Cerebellar nuclear complex (tissue), 1 donor: ENCODE measurements at places on chromosomes 4 and X.

- no peak for DNase-seq
Measured at GRCh38 chr4:99847362-99847976, 30.8 kb downstream of the DAPP1 start.

- no peak for DNase-seq
Measured at GRCh38 chr4:38489011-38489861, 174.8 kb upstream of the KLF3 start.

DNA sequence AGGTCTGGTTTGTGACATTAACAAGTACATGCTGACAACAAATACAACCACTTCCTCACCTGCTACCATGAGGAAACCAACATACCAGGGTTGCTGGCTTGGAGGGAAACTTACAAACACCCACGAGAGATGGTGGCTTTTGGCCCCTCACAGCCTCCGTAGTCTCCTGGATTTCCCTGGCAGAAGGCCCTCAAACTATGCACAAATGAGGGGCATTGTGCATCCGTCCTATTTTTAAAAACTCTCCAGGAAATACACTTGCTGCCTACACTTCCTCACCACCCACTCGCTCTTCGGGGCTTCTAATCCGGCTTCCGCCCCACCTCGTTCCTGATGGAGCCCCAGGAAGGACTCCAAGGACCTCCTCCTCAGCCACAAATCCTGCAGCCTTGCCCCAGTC, 355.0 kb upstream of the GATB start:
- no peak for DNase-seq

DNA sequence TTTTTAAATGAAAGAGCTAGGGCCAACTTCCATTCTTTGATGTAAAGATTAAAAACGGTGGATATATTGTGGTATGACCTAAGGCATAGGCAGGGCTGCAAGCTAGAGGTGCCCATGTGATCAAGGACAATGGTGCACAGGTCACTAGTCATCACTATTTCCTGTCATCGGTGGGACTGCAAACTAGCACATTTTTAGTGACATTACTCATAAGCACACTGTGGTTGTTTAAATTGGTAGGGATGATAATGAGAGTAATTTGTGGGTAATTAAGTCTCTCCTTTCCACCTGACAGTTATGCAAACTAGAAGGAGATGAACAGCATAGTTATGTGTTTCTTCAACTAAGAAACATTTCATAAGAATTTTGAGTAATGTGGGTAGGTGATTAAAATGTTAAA, 85.4 kb downstream of the GPRIN3 start:
- no peak for DNase-seq

GRCh38 chr4:74189331-74190043, 31.6 kb downstream of the MTHFD2L start:
- no peak for DNase-seq

DNA sequence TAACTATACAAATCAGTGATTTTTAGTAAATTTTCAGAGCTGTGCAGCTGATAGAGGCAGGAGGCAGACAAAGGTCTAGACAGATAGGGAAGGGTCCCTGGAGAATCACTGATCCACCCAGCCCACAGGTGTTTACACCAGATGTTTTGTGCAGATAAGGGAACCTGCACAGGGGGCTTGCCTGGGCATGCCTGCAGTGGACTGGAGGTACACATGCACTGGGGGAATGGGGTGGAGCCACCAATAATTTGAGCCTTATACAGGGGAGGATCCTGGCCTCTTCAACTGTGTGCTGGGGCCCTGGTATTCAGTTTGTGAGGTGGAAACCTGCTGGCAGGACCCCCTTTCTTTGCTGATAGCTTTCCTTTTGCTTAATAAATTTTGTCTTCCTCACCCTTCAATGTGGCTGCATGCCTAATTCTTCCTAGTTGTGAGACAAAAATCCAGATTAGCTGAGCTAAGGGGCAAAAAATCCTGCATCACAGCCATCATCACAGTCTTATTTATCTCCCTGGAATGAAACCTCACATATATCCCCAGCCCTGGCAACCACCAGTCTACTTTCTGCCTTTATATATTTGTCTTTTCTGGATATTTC, 102.8 kb downstream of the KDM6A start:
- no peak for DNase-seq

GRCh38 chr4:98232202-98232601, 29.0 kb upstream of the RAP1GDS1 start:
- no peak for DNase-seq

GRCh38 chrX:75115707-75116413, 40.2 kb downstream of the ABCB7 start:
- DNase-seq, result no peak

DNA sequence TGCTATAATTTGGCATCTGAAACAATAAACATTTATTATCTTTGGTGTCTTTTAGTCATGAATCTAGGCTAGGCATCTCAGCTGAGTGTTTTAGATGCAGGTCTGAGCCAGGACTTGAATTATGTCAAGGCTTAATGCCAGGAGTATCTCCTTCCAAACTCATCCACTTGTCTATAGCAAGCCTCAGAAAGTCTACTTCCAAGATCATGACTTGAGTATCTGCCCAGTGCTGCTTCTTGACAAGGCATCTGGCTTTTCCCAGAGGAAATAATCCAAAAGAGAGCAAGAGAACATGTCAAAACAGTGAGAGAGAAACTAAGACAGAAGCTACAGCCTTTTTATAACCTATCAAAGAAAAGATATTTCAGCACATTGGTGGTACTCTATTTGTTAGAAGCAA, 1052.1 kb upstream of the PCDH10 start:
- no peak for DNase-seq

DNA sequence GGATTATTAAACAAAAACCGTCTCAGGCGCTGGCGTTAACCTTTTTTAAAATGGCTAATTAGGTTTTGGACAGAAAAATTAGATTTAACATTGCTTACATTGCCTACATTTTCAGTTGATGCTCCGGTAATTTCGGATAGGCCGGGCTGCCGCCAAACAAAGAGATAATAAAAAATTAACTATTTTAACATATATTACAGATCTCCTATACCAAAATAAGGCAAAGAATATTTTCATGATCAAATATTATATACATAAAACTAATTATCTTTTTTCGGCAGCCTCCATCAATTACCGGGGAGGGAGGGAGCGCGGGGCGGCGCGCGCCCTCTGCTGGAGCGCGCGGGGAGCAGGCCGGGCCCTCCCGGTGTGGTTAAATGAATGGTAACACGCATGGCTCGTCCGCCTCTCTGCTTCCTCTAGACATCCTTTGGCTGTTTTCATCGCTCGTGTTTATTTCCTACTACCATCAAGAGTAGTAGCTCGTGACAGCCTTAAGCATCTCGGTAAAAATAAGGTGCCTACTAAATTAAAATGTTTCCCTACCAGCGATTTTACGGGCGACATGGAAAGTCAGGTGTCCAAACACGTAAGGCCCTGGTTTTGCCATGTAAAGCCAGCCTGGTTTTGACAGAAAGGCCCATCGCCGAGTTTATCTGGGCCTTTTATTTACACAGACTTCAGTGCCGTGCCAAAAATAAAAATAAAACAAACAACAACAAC, 52.4 kb upstream of the TMEM33 start:
- no peak for DNase-seq

DNA sequence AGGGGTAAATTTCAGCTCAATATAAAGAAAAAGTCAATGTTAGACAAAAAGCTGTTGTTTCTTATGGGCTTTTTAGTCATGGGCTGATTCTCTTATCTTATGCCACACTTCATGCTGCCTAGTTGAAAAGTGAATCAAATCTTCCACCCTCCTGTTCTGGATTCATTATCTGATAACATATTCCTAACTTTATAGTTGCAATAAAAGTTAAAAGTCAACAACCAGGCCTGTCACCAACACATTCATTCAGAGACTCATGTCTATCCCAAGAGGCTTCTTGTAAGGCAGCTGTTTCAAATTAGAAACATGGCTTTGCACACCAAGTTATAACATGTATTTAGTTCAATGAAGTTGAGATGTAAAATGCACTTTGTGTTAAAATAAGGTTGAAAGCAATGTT, 243.8 kb downstream of the ADAMTS3 start:
- DNase-seq, result no peak

- no peak for DNase-seq
Measured at GRCh38 chr4:180581061-180581460, 1662.1 kb upstream of the TENM3 start.

GRCh38 chrX:133185938-133186337, 32.2 kb downstream of the TFDP3 start:
- no peak for DNase-seq

GRCh38 chrX:139881130-139881529, 51.7 kb downstream of the ATP11C start:
- no peak for DNase-seq

DNA sequence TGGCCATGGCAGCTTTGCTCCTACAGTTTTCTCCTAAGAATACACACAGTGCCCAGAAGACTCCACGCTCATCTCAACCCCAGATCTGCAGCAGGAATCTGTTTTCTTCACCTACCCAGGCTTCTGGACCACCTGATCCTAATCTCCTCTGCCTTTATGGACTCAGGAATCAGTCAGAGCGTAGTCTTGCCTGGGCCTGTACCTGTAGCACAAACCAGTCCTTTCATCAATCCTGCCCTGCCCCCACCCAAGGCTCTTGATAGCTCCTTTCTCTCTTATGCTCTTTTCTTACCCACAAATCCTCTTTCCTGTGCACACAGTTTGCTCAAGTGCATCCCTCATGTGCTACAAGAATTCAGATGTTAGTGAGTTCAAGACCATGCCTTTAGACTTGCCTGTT, 89.7 kb downstream of the ZNF718 start:
- DNase-seq, result no peak

DNA sequence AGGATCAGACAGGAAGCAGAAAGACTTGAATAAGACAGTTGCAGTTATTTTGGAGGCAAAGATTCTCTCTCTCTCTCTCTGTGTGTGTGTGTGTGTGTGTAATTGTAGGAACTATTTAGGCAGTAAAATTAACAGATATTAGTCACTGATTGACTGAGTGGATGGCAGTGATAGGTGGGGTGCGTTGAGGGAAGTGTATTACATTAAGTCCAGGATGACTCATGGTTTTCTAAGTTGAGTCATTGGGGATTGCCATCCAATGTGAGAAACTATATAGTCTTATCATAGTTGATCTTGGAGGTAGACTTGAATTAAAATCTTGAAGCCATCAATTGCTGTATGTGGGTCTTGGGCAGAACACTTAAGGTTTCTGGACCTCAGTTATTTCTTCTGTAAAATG, 75.4 kb downstream of the AR start:
- DNase-seq, result no peak

DNA sequence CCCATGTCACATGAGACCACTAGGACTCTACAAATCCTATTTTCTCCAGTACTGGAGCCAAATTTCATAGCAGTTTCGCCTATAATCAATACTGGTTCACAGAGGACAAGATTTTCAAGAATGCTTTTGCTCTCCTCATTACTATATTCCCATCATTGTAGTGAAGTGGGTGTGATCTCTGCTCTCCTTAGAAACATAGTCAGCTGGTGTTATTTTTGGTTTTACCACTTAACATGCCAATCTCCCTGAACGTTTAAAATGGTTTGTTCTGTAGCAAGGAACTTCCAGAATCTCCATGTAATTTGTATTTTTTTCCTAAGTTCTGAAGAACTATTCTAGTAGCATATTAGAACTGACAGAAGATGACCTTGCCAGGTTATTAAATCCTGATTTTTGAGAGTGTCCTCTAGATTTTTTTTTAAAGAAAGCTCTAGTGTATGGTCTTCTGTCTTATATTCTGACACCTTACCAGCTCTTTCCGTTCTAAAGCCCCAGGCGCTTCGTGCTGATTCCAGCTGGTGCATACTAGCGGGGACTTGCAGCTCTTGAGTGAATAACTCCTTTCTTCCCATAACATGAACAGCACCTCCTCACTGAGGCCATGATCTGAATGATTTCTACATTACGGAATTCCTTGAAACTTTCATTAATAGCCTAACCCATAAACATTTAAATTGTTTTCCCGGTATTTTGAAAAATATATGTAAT, 1372.9 kb downstream of the TECRL start:
- no peak for DNase-seq

- no peak for DNase-seq
Measured at GRCh38 chr4:53484911-53485657, 106.2 kb downstream of the LNX1 start.

DNA sequence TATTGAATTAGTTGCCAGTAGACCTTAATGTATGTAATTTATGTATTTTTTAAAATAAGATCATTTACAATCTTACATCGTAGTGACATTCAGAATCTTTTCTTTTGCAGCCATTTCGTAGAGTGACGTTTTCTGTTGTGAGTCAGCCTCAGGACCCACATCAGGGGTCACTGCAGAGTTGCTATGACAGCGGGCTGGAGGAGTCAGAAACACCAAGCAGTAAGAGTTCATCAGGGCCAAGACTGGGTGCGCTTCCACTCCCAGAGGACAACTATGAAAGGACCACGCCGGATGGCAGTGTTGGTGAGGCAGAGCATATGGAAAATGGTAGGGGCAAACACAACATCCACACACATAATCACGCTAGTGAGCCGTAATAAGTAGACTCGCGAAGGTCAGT, 199.9 kb downstream of the PCDH7 start:
- DNase-seq, result no peak

DNA sequence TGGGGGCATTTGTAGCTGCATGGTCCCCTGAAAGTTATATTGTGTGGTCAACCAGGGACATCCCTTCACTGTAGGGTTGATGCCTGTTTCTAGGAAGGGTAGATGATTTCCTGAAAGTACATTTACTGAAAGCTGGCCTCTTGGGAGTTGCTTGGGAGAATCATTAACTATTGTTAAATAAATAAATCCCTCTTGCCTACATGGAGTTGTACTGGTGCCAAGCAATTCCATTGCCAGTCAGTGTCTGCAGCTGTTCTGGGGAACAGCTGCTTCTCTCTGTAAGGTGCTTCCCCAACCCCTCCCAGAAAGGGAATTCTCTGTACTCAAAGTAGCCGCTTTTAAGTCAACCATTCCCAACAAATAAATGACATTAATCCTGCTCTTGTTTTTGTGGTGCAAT, 51.1 kb downstream of the C4orf51 start:
- DNase-seq, result no peak

GRCh38 chr4:34628471-34628870, 1615.8 kb downstream of the ARAP2 start:
- no peak for DNase-seq

DNA sequence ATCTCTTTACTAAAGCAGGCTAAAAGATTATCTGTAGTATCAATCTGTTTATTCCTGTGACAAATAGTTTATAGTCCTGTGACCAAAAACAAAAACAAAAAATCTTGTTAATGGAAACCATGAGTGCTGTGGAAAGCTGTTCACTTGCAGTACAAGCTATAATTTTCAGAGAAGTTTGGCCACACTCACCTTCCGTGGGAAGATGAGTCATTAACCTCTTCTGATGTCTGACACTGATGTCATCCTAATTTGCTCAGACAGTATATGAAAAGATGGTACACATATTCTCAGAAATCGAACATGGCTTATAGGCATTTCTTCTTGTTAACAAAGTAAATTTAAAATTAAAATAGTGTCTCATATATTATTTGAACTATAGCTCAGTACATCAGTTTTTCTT, 19.9 kb upstream of the ENPP6 start:
- DNase-seq, result no peak

GRCh38 chrX:34146906-34147305, 14.8 kb upstream of the FAM47A start:
- DNase-seq, result no peak

DNA sequence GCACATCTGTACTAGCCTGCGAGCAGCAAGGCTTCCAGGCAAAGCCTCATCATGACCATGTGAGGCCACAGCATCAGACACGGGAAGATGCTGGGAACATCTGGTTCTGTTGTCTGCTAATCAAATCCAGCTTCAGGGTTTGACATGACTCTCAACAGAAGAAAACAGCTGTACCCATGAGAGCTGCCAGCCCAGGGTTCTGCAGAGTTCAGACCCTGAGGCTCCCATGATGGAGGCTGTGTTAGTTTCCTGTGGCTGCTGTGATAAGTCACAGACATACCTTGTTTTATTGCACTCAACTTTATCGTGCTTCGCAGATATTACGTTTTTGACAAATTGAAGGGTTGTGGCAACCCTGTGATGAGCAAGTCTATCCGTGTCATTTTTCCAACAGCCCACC, 37.5 kb downstream of the JAKMIP1 start:
- no peak for DNase-seq
